NAMALWA (cell line): ENCODE measurements at places on chromosomes 11 and 22.

DNA sequence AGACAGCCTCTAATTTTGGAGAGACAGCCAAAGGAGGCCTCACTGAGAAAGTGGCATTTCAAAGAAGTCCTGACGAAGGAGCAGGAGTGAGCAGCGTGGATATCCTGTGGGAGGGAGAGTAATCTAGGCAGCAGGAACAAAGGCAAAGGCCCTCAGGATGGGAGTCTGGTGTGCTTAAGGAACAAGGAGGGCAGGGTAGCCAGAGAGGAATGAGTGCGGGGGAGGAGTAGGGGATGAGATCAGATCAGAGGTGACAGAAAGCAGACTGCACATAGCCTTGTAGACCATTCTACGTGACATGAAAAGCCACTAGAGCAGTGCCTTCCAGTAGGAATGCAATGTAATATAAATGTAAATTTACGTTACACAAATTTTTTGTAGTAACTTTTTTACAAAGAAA lies 5.6 kb downstream of the SLC36A4 start:
- no peak for DNase-seq

GRCh38 chr11:65172600-65172999 lies 2.6 kb downstream of the SPDYC start:
- DNase-seq = no peak

GRCh38 chr11:85114786-85115185 lies 512.4 kb downstream of the DLG2 start:
- no peak for DNase-seq

GRCh38 chr11:36356201-36356600 lies 60.1 kb downstream of the PRR5L start:
- peak; percentile 20 for DNase-seq

DNA sequence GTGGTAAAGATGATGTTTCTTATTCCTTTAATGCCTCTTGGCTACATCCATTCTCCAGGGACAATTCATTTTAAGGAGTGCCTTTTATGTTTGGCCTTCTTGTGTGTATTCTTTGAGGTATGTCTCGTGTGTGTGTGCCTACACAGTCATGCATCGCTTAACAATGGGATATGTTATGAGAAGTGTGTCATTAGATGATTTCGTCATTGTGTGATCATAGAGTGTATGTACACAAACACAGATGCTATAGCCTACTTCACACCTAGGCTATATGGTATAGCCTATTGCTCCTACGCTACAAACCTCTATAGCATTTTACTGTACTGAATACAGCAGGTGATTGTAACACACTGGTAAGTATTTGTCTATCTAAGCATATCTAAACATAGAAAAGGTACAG lies 23.0 kb downstream of the ZNF202 start:
- no peak for DNase-seq

- no peak for DNase-seq
These were observed 1104.8 kb downstream of the DLG2 start for GRCh38 chr11:84522331-84522730.

DNA sequence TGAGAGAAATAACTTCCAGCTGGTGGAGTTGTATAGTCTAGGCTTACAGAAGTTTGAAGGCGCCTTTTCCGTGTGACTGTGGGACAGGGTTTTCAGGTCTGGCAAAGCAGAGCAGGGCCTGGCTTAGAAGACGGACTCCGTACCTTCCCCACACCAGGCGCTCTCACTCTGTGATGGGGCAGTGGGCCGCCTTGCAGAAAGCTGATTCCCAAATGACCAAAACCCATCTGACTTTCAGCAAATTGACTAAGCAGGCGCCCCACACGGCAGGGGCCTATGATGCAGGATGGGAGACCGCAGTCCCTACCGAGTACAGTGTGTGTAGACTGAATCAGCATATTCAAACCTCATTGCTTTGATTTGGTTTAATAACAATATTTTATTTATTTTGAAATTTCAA lies 85.8 kb upstream of the TMEM45B start:
- no peak for DNase-seq

GRCh38 chr11:72576661-72577060 lies 97.6 kb downstream of the PDE2A start:
- no peak for DNase-seq

DNA sequence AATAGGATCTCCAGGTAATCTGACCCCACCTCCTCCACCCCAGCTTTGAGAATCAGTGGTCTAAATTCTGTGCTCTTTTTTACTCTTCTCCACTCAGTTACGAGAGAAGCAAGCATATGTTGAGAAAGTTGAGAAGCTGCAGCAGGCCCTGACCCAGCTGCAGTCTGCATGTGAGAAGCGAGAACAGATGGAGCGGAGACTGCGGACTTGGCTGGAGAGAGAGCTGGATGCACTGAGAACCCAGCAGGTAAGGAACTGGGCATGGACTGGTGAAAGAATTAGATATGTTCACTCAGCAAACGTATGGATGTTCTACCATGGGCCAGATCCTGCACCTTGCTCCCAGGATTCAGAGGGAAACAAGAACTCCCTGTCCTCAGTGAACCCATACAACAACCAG lies 85.7 kb downstream of the AMOTL1 start:
- no peak for DNase-seq

DNA sequence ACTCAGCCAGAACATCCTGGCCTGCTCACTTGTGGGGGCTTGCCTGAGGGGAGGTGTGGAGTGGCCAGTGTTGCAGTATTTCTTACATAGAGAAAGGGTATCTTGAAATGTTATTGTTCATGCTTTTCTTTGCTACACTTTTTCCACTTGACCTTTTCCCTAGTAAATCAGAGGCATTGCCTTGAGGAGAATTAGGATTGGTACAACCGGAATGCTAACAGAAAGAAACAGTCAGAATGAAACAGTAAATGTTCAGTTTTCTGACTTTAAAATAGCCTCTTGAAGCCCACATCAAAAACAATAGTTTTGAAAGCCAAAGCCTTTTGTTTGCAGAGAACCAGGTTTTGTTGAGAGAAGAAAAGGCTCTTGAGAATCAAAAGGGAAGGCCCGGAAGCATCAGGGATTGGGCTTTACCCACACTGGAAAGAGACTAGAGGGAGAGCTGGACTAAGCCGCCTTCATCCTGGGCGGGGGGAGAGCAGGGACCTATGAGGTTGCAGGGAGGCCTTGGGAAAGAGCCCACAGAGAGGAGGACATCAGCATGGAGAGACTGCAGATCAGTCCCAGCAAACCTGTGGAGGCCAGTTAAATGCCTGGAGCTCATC lies 12.4 kb downstream of the ADM start:
- DNase-seq = no peak

DNA sequence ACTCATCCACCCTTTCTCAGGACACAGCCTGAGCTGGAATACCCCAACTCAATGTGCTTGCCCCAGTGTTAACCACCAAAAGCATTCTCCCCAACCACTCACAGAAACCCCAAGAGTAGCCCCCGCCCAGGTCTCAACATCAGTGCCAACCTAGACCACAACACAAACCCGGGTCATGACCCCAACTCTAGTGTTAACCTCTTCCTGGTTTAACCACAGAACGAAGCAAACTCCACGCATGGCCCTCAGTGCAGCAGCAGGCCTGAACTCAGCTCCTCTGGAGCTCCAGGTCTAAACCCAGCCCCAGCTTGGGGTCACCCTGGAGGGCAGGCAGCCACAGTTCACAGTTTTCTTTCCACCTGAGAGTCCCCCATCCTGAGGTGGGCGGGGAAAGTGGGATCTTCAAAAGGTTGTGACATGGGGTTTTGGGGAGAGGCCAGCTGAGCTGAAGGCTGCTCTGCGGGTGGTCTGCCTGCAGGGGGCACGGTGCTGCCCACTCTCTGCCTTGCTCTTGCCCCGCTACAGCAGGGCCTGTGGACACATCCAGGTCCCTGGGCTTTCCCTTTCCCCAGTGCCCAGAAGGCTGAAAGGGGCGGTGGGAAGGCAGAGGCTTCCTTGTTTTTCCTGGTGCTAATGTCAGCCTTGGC lies 37.9 kb downstream of the NECTIN1 start:
- DNase-seq = no peak

- DNase-seq = no peak
These were observed 12.2 kb downstream of the FAR1 start for GRCh38 chr11:13680501-13681264.

DNA sequence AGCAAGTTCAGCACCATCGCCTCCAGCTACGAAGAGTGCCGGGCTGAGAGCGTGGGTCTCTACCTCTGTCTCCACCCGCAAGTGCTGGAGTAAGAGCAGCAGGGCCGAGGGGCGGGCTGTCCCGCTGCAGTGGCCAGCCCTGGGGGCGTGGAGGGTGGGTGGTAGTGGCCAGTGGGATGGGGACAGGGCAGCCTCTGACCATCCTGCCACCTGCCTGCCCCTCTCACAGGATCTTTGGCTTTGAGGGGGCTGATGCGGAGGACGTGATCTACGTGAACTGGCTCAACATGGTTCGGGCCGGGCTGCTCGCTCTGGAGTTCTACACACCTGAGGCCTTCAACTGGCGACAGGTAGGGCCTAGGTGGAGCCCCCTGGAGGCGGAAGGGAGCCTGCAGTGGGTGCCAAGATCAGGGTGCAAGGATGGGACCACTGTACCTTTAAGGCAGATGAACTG lies 15.0 kb upstream of the BBS1 start:
- no peak for DNase-seq

DNA sequence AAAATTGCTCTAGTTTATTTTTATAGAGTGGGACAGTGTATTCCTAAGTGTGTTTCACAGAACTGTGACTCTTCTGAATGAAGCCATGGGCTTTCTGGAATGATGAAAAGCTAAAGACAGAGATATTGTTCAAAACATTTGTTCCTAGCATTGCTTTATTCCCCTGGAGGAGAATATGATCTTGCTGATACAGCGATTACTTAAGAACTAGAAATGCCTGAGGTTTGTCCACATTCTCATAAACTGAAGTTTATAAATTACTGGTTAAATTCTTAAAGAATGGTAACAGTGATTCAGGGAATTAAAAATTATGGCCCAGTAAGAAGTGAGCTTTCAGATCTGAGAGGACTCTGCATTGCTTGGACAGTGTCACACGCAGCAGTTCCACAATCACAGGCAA lies 690.3 kb downstream of the FAM181B start:
- DNase-seq = no peak

- DNase-seq = no peak
These were observed 15.1 kb downstream of the OR10V1 start for GRCh38 chr11:59698506-59698905.

- no peak for DNase-seq
These were observed 78.8 kb downstream of the MYEOV start for GRCh38 chr11:69372589-69373250.

GRCh38 chr22:19523240-19524169 lies 705 bp downstream of the CLDN5 start:
- DNase-seq = no peak

DNA sequence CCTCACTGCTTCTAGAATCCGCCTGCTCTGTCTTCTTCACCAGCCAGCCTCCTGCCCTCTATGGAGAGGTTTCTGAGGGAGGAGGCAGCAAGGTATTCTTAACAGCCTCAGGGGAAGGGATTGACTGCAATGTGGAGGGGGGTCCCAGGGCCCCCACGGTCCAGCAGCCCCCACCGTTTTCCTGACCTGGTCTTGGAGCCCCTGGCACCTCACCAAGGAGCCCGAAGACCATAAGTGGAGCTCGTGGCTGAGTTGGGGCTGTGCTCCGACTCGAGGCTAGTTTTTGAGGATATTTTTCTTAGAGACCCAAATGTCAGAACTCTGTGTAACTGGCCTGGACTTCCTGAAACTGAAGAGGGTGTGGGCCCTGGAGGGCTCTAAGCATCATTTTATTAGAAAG lies 590.0 kb downstream of the BRD1 start:
- no peak for DNase-seq

DNA sequence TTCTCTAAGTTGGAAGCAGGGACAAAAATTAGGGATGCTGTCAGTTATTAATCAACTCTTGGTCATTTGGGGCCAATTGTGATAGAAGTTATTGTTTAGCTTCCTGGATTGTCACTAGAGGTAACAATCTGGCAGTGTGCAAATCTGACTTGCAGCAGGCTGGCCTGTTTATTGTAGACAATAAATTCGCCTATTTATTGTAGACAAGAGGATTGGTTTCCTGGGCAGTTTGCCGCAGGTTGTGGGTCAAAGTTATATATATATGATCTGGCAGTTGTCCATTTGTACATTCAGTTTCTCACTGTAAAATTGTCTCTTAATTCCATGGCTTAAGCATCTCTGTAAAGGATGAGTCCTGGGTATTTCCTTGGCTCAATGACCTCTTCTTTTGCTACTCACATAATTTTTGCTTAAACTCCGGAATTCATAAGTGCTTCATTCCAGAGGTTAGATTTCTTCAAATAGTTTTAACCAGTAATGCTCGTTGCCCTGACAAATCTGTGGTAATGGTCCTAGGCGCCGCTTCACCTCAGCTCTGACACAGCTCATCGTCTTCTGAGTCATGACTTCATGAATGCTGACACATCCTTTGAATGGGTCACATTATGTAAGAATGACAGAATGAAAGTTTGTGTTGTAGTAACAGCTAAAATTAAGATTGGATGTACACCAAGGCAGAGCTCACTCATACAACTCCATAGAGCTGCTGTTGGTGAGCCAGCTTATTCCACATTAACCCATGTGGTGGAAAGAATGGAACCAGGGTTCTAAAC lies 7.8 kb upstream of the MMP3 start:
- no peak for DNase-seq

DNA sequence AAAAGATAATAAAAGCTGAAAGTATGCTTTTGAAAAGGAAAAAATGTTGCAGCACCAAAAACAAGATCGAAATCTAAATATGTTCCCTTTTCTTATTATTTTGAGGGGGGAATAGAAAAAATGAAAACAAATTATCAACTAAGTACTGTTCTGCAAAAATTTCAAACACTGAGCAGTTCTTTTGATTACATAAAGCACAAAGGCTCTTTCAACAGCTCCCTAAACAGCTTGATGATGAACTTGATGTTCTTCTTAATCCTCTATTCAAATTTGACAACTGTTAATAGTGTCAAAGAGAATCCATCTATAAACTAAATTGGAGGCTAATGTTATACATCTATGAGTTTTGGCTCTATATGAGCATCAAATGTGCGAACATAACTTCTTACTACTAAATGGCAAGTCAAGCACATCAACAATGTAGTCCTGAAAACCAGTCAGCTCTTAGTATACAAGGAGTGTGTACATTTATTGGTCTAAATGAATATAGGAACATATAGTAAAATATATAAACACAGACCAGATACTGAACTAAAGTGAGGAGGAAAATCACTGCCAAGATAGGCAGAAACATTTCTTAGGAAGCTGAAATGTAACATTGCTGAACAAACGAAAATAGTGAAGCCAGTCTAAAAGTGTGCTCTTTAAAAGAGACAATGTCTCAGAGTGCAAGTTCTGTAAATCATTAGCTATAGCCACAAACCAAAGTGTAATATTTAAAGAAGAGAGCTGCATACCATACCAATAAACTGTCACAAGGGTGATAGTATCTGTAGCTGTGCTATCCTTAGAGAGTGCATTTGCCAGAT lies 94.3 kb downstream of the SOX6 start:
- DNase-seq = no peak

GRCh38 chr11:63490551-63491239 lies at the start of gene PLAAT5:
Gene PLAAT5, minus strand, starts transcription at chr11:63491167. Its CDS starts 133 bp downstream, at chr11:63491034.
- no peak for DNase-seq

- no peak for DNase-seq
These were observed 16.4 kb upstream of the MFNG start for GRCh38 chr22:37502342-37503182.

GRCh38 chr22:22013559-22014284 lies 31.1 kb upstream of the TOP3B start:
- no peak for DNase-seq
